ENCODE measurements at places on chromosomes 13 and 19.
A peak's percentile ranks its signal among the peaks of the same experiment; 100 is the strongest.

DNA sequence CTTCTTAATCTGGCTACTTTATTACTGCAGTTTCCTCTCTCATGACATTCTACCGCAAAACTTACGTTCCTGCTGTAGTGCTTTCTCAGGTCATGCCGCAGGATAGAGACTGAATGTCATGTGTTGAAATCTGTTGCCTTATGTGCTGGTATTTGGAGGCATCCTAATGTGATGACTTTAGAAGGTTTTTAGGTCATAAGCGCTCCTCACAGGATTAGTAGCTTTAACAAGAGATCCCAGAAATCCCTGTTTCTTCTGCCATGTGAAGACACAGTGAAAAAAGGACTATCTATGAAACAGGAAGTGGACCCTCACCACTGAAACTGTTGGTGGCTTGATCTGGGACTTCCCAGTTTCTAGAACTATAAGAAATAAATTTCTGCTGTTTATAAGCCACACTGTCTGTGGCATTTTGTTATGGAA is 209.3 kb downstream of the LACC1 start:
- no peak for DNase-seq

GRCh38 chr13:51585696-51586095 is 1.4 kb downstream of the WDFY2 start:
- DNase-seq: no peak

DNA sequence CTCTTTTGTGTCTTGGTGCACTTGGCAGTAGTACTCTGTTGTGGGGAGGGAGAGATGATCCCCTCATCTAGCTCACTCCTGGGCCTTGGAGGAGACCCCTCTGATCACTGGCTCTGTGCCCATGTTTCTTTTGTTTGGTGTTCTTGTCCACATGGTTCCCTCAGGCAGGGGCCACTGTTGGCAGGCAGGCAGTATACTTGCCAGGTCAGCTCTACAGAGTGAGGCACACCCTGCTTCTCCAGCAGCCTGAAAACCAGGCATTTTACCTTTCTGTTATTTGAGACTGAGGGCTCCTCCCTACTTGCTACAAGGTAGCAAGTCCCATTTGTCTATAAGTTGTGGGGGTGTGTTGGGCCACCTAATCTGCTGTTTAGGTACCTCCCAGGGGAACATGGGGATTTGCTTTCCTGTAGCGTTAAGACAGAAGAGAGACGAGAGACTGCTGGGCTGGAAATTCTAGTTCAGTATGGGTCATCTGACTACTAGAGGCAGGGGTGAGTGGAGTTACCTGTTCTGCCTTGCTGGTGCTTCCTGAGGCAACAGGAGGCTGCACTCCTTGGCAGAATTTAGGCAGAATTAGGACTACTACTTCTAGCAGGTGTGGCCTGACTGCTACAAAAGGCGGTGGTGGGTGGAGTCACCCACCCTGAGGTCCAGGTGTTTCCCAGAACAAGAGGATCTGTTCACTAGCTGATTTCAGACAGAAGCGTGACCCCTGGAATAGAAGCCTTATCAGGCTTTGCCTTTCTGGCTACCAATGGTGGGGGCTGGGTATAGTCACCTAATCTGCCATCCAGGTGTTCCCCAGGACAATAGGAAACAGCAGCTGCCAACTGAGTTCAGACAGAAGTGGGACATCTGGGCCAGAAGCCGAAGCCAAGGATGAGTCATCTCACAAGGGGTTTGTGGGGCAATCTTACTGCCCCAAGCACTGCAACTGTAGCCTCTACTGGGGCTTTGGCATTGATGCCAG is 843.0 kb upstream of the ATXN8OS start:
- no peak for DNase-seq

DNA sequence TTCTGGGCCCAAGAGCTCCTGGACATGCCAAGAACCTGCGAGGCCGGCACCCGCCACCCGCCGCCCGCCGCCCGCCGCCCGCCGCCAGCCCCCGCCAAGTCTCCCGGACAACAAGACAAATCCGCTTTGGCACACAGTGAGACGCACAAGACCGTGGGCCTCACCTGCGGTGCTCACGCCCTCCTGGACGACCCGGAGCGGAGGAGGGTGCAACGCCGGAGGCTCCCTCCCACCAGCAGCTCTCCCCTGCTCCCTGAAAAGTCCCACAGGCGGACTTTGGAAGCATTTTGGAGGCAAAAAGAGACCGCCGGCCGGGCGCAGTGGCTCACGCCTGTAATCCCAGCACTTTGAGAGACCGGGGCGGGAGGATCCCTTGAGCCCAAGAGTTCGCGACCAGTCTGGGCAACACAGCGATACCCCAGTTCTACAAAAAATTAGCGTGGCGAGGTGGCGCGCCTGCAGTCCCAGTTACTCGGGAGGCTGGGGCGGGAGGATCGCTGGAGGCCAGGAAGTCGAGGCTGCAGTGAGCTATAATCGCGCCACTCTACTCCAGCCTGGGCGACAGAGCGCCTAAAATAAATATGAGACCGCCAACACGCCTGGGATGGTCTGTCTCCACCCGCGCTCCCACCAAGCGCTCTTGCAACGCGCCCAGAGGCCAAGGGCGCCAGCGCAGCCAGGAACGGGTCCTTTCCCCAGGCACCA is 783 bp downstream of the RHPN2 start:
- no peak for DNase-seq

- DNase-seq: no peak
Observed at GRCh38 chr13:19676168-19676567, 42.7 kb downstream of the MPHOSPH8 start.

DNA sequence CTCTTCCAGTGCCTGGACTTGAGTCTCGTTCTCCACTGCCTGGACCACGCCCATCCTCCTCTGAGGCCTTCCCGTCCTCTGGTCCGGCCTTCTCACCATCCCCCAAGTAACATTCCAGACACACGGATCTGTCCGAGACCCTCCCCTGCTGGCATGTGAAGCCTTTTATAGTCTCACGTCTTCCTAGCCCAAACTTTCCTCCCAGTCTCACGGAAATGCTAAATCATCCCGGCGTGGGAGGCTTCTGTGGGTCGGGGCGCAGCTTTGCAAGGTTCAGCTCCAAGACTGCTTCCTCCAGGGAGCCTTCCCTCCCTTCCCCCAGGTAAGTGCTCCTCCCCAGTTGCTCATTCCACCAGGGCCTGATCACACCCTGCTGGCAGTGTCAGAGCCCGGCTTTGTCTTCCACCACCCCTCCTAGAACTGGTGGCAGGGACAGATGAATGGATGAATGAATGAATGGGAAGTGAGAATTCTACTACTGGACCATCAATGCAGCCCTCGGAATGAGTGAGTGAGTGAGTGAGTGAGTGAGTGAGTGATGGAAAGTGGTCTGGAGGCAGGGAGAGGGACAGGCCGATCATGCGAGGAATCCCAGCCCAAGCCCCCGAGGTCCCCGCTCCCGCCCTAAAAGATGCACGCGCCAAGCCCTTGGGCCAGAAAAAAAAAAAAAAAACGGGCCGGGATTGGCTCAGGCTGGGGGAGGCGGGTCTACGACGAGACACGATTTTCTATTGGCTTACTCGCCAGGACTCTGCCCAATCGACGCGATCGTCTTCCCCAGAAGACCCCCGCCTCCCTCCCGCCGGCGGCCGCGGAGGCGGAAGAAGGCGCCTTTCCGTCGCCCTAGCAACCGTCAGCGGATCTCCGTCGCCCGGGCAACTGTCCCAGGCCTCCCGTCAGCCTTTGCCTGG is 9.3 kb downstream of the EPHX3 start:
- peak; percentile 98 for DNase-seq

- DNase-seq: no peak
Observed at GRCh38 chr13:98972627-98973026, 5.2 kb downstream of the DOCK9 start.

- DNase-seq: peak; percentile 69
Observed at GRCh38 chr19:51417107-51417809, at the start of gene SIGLEC10. TSS of gene SIGLEC10 (minus strand) at chr19:51417642. CDS start at chr19:51417581, 61 bp downstream.

- no peak for DNase-seq
Observed at GRCh38 chr19:32901504-32902161, 32.1 kb upstream of the SLC7A9 start.

DNA sequence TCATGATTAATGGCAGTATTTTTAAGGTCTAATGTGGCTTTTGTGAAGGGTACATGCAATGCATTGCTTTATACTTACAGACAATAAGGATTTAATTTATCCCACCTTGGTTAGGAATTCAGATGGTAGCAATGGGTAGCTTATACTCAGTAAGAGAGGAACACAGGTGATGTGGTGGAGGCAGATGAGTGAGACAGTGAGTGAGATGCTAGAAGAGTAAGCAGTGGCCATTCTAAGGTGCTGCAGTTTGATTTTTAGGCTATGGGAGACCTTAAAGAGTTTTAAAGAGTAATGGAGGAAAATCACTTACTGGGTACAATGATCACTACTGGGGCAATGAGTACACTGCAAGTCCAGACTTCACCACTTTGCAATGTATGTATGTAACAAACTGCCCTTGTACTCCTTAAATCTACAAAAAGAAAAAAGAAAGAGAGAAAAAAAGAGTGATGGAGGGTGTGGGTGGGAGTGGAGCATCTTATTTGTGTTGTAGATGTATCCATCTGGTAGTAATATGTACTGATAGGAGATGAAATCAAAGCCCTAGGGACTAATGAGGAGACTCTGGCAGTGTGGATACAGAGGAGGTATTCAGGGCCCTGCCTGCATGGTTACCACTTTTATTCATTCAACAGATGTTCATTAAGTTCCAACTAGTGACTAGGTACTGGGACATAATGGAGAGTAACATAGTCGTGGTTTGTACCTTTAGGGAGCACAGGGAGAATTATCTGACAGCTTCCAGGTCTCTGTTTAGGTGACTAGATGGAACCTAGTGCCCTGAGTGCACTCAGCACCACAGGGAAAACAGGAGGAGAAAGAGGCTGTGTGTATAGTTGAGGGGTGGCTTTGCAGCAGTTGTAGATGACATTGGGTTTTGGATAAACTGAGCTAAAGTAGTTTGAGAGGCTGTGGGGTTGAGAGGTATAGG is 99.0 kb downstream of the GPC6 start:
- no peak for DNase-seq

GRCh38 chr13:105541565-105541964 is 993.9 kb downstream of the EFNB2 start:
- DNase-seq: no peak

DNA sequence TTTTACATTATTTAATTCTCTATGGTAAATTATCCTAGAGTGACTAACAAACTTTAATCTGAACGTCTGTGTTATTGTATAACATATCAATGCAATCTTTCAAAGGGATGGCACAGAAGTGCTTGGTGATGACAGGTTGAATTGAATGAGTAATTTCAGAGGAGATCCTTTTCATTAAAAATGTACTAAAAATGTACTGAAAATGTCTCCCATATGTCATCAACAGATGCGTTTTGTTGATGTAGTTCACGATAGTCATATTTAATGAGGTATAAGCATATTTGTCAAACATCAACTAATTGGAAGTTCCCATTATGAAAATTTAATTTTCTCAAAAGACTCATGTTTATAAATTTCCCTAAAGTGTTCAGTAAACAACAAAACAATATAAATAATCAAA is 1434.7 kb upstream of the PCDH20 start:
- DNase-seq: no peak

- no peak for DNase-seq
Observed at GRCh38 chr19:6015841-6016545, 38.1 kb upstream of the RANBP3 start.

DNA sequence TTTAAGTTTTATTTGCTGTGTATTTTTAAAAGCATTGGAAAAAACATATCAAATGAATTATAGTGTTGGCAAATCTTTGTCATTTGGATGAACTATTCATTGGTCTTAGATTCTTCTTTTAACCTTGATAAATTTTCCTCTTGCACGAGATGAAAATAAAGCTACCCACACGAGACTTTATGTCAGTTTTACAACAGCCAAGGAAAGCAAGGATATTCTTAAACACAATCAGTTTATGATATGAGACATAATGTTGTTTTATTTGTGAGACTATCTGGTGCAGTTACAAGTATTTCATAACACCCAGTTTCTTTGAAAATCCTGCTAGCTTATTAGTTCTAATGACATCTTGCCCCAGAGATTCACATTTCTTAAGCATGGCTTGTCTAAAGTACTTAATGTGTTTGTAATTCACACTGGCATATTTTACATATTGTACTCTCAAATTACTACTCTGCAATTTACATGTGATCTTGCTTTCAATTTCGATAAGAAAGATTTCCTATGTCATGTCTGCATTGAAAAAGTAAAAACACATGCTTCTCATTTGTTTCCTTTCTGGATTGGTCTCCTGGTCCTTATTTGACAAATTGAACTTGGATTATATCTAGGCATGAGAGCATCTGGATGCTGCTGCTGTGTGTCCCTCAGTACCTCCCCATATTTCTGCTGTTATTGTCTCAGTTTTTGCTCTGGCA is 955.5 kb upstream of the PCDH9 start:
- no peak for DNase-seq

GRCh38 chr13:30520571-30520970 is 54.8 kb upstream of the HMGB1 start:
- DNase-seq: no peak

GRCh38 chr13:107456431-107456830 is 758.9 kb downstream of the LIG4 start:
- no peak for DNase-seq
